Suppressor macrophage treated with lipopolysaccharide for 1 hour (primary cell): ENCODE measurements at places on chromosomes 1 and 21.

DNA sequence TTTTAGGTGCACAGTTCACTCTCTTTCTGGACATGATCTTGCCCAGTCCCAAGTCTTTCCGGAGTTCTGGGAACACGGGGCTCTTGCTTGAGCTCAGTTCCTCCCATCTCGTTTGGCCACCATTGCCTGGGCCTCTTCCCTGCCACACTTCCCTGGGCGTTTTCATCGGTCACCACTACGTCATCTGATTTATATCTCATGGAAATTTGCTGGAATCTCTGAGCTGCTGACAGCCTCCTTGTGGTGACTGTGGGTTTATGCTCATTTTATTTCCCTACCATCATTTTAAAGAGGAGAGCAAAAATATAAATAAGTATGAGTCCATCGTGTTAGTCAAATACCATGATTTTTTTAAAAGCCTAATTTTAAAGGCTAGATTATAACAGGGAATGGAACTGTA is 449.1 kb upstream of the KAZN start:
- no peak for DNase-seq

- peak; percentile 35 for DNase-seq
Observed at GRCh38 chr1:87149241-87150041, 179.2 kb upstream of the LMO4 start.

GRCh38 chr1:90534663-90535295 is 182.3 kb downstream of the BARHL2 start:
- no peak for DNase-seq

- peak; percentile 61 for DNase-seq
Observed at GRCh38 chr1:147389532-147390184, 147.2 kb downstream of the CHD1L start.

- DNase-seq = no peak
Observed at GRCh38 chr1:162855461-162856150, 5.4 kb downstream of the CCDC190 start.
